ENCODE measurements at places on chromosomes 5 and 9.
A peak's percentile ranks its signal among the peaks of the same experiment; 100 is the strongest.

GRCh38 chr9:113483676-113484257, 20.2 kb downstream of the RGS3 start:
- DNase-seq, result no peak

DNA sequence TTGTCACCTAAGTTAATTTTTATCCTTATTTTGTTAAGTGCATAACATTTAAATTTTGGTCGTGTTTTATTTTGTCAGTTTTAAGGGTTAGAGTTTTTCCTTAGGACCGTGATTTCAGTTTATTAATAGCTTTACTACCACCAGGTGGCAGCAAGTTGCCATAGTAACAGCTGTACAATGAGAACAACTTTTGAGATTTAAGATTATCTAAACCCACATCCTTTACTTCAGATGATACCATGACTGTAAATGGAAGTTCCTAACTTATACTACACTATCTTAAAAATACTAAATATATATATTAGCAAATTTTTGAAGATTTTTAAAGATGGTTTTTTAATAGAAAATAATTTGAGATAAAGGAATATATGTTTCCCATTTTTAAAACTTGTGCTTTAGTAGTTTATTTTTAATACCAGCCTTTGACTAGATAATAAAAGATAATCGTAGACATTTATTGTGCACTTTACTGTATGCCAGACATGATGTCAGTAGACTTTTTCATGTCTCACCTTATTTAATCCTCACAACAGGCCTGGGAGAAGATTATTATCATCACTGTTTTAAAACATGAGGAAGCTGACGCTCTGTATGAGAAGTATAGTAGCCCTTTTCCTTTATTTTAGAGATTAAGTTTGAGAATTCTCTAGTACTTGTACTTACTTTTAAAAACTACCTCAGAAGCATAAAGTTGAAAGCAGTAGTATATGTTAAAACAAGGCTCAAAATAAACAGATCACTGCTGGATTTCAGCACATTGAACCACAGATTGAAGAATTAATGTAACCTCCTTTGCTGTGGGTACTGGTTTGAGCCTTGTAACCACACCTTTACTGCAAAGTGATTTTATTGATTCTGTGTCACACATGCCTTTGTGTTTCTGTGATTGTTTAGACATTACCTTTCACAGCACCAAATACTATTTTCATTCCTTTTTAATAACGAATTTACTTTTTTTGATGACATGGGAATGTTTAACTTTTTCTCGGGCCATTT, 27.5 kb downstream of the SREK1 start:
- DNase-seq, result peak; percentile 39

- DNase-seq, result no peak
Observed at GRCh38 chr5:66963559-66963971, 233.0 kb downstream of the CD180 start.

DNA sequence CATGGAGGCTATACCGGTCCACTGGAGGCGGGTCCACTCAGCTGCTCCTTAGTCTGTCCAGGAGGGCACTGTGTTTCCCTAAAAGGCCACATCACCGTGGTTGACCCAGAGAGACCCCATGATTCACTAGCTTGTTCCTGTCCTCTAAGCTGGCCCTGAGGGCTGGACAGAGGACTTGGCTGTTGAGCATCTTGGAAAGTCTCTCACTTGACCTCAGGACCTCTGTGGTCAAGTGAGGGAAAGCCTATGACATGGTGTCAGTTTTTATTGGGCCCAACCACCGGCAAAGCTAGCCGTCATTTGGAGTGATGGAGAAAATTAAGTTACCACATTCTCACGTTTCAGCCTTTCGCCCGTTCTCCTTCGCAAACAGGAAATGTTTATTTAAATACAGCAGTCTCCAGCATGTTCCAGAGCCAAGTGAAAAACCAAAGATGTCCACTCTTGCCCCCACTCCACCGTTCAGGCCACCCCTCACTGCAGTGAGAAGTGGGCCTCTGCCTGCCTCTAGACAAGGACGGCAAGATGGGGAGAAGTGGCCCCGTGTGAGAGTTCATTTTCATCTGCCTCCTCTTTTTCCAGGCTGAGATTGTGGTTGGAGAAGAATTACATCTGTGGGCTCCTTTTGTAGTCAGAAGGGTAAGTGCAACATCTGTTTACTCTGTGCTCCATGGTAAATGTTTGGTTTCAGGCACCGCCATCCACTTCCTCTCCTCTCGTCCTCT, 4.4 kb downstream of the SLIT3 start:
- DNase-seq, result no peak

- DNase-seq, result no peak
Observed at GRCh38 chr9:31236344-31236743, 1148.1 kb upstream of the ACO1 start.

GRCh38 chr9:94864196-94864595, 137.7 kb downstream of the AOPEP start:
- no peak for DNase-seq

DNA sequence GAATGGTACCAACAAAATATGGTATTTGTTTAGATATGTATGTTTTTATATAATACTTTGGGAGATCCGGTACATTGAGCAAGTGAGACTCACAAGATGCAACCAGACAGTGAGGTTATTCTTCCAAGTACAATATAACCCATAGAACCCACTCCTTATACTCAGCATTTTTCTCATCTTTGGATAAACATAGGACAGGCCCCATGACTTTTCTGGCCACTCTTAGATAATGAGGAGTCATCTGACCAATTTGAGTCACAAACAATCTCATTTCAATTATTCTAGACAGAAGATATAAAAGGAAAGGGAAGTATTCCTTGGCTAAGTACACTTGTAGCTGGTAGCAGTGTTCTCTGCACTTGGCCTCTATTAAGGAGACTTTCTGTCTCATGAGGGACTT, 150.2 kb downstream of the SGCD start:
- no peak for DNase-seq

GRCh38 chr5:177312649-177313181, 1.0 kb upstream of the MXD3 start:
- DNase-seq, result no peak

DNA sequence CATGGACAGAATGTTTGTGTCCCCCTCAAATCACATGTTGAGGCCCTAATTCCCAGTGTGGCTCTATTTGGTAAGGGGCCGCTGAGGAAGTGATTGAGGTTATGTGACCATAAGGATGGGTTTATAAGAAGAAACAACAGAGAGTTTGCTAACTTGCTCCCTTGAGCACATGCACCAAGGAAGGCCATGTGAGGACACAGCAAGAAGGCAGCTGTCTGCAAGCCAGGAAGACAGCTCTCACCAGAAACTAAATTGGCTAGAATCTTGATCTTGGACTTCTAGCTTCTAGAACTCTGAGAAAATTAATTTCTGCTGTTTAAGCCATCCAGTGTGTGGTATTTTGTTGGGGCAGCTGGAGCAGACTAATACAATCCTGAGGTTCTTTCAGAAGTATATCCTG, 35.2 kb upstream of the CDC42SE2 start:
- no peak for DNase-seq
